ENCODE measurements at places on chromosomes 3 and 15. TPM values are rescaled to one million over a fixed set of nuclear protein-coding genes. Genes with fewer than 3 reads are reported as not detected.

ALG1L2 gene
- total RNA-seq: not detected

CIDEC gene
- 0.16 TPM for total RNA-seq

GRCh38 chr15:79430901-79431635, 1.1 kb upstream of the MINAR1 start:
- DNase-seq: no peak

ZNF80 gene
- not detected for total RNA-seq

GXYLT2 gene
- 7.5 TPM for total RNA-seq

GRCh38 chr3:105584003-105584790, 217.5 kb downstream of the ALCAM start:
- DNase-seq: no peak

EPHA6 gene
- total RNA-seq: 0.55 TPM

- DNase-seq: peak; percentile 64
Observed at GRCh38 chr3:39104961-39105686, 2.3 kb downstream of the GORASP1 start.

LSAMP gene
- total RNA-seq: 5.5 TPM

GRCh38 chr3:22942981-22943380, 260.1 kb upstream of the UBE2E2 start:
- no peak for DNase-seq

- no peak for DNase-seq
Observed at GRCh38 chr3:100289339-100289738, 28.5 kb downstream of the TBC1D23 start.

PLD1 gene
- 62.1 TPM for total RNA-seq

- no peak for DNase-seq
Observed at GRCh38 chr3:125440970-125441369, 65.8 kb upstream of the ZNF148 start.

- no peak for DNase-seq
Observed at GRCh38 chr3:57768595-57768994, 12.5 kb downstream of the SLMAP start.

THRB gene
- total RNA-seq: 7.8 TPM
